ENCODE measurements at places on chromosomes 3 and 15.

GRCh38 chr3:111369958-111370357 lies 172.0 kb upstream of the CD96 start:
- DNase-seq = no peak

GRCh38 chr3:70933105-70933810 lies 620.8 kb upstream of the MDFIC2 start:
- no peak for DNase-seq

- DNase-seq = no peak
Observed at GRCh38 chr15:79442911-79443310, 10.8 kb downstream of the MINAR1 start.

DNA sequence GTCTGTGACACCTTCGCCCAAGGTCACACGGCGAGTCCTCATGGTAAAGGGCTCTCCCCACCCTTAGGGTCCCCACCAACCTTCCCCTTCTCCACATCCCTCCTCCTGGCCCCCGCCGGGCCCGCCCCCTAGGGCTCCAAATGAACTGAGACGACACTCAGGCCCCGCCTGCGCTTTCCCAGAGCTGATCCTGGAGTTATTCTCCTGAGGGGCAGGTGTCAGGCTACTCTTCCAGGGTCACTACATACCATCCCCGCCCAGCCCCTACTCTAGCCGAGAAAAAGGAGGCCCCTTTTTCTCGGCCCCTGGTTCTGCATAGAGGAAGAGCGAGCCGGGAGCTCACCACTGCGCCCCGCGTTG lies 292 bp downstream of the USP4 start:
- no peak for DNase-seq

DNA sequence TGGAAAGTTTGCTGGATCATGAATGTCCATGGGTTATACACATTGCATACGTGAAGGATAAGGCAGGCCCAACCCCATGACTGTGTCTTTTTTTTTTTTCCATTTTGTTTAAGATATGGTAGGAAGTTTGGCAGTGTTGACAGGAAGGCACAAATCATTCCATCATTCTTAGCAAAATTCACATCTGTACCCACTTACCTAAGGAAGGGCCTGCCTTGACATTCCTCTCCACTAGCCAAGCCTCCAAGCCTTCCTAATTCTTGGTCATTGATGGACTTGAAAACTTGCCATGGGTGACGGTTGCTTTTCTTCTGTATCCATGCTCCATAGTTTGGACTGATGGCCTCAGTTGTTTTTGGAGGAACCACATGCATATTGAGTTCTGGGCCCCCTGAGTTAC lies 54.4 kb downstream of the ARNT2 start:
- no peak for DNase-seq

GRCh38 chr15:58058073-58058472 lies 7.4 kb downstream of the ALDH1A2 start:
- DNase-seq = no peak

GRCh38 chr15:48719668-48720067 lies 74.2 kb upstream of the FBN1 start:
- DNase-seq = no peak

- no peak for DNase-seq
Observed at GRCh38 chr3:175410251-175410650, 551.1 kb downstream of the NAALADL2 start.

- no peak for DNase-seq
Observed at GRCh38 chr3:42514876-42515275, 12.4 kb downstream of the VIPR1 start.

GRCh38 chr3:41405466-41405865 lies 206.2 kb downstream of the CTNNB1 start:
- DNase-seq = no peak

DNA sequence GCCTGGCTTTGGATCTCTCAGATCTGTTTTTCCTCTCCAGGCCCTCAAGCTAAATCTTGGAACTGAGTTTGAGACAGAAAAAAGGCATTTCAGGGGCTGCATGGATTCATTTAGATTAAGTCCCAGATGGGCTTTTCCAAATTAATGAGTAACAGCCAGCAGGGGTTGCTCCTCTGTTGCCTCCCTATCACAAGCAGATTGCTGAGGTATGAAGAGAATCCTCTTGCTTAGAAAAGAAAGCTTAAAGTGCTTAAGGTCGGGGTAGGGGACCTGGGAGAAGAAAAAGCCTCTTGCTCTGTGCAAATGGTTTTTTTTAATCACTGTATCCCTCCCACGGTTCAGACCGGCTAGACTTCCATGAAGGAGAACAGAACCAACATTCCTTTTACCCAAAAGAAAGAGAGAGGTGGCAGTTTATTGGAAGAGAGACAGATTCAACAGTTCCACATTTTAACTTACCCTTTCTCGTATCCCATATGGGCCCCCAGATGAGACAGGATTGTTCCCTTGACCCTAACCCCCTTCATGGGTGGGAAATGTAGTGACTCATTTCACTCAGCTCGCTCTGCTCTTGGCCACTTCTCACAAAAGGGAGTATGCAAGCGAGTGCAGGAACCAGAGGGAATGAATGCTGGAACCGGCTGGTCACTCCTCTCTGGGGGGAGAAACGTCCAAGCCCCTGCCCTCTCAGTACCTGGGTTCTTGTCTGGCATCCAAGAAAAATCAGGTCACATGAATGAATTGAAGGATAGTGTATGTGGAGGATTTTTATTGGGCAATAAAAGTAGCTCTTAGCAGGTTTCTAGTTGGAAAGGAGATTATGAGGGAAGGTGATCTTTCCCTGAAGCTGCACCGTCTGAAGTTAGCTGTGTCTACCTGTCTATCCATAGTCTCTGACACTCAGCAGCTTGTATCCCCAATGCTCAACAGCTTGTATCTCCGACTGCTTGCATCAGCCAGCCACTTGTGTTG lies 745.2 kb downstream of the SI start:
- no peak for DNase-seq

- DNase-seq = no peak
Observed at GRCh38 chr3:47065058-47065457, 85.6 kb downstream of the NBEAL2 start.

DNA sequence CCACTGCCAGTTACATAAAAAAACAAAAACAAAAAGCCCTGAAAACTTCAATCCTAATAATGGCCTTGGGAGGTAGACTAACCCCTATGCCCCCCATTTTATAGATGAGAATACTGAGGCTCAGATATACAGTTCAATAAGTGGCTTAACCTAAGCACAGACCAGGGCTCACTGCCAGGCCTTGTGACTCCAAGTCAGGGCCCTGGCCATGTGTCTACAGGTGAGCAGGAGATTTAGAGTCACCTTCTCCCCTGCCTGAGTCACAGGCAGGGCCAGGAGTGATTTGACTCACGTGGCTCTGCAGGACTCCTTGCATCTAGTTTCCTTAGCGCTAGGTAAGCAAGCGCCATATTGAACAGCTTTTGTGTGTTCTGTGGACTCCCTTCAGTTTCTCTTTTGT lies 98.6 kb upstream of the ETV5 start:
- no peak for DNase-seq

DNA sequence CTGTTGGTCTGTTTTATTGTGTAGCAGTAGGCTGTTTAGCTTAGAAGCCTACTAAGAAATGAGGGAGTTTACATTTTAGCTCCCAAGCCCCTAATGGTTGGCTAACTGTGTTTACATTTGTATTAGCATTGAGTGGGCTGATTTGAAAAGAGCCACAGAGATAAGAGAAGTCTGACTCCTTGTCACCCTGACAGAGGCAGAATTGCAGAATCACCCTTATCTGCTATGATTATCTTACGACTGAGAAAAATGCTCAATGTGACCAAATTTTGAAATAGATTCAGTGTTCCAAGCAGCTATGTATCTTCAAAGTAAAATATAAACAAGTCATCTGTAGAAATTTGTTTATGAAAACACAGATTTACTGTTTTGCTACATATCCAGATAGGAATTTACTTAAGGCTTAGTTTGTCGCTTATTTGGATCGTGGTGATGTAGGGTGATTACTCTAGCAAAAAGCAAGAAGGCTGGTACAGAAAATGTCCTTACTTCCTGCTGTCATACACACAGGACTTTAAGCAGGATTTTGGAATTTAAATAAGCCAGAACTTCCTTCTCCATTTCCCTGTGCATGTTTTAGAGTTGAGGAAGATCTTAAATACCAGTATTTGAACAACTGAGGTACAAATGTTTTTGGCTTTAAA lies 19.0 kb downstream of the SEMA6D start:
- DNase-seq = peak; percentile 52

DNA sequence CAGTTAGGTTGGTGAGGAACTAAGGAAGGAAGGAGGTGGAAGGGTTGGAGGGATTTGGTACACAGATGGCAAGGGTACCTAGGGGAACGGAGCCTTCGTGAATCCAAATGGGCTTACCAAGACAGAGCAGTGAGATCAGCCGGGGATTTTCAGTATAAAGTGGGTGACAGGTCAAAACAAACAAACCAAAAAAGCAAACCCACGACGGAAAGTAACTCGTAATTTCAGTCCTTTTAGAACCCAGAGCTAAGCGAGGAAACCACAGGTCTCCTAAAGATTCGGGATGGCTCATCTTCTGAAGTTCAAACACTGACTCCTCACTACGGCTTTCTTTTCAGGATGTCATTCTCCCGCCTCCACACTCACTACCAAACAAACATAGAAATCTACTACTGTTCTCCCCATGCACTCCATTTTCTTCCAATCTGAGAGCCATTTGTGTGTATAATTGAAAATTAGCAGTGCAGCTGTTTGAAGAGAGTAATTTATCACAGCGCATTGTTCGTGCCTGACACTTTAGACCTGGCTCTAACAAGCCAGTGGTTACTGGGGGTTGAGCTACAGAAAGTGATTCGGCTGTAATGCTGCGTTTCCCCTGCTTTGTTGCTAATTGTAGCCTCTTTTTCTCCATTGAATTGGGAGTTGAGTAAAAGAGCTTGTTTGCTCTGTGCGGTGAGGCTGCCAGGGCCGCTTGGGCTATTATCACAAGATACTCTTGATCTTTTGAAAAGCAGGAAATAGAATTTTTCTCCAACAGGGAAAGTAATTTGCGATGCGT lies 64.7 kb upstream of the CCDC39 start:
- peak; percentile 18 for DNase-seq

GRCh38 chr3:180284331-180285110 lies 247.8 kb upstream of the PEX5L start:
- no peak for DNase-seq

DNA sequence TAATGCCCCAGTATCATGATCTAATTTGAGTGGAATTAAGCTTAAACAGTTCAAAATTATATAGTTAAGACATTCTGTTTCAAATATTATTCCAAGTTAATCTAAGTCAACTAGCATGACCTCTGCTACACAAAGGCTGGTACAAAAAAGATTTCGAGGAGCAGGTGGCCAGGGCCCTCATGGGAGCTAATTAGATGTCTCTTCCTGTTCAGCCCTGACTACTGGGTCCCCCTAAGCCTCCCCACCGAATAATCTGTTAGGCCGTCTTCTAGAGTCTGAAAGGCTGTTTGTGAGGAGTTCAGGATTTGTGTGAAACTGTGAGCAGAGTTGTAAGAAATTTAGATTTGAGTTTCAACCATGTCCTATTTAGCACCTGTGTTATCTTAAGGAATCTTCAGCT lies 75.4 kb downstream of the PPM1L start:
- peak; percentile 29 for DNase-seq

DNA sequence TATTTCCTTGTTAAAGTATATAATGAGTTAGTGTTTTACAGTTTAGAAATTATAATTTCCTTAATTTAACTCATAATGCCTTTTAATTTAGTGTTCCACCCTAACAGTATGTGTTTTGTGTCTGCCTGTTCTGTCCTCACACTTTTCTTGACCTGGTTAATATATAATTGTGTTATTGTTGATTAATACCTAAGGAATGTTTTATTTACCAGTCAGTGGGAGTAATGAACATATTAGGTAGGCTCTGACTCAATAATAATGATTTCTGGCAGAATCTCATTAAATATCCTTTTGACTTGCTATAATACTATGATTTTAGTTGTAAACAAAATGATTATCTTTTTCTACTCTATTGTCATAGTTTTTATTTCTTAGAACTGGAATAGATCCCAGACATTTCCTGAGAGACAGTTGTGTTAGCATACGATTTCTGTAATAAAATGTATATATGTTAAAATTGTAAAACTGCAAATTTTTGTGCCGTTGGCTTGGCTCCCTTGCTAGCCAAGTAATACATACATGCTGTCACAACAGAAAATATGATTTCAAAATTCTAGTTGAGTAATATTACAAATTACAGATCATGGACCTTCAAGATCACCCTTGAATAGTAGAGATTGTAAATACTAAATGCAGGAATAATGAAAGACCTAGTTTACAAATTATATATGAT lies 51.9 kb downstream of the RASA2 start:
- DNase-seq = no peak

DNA sequence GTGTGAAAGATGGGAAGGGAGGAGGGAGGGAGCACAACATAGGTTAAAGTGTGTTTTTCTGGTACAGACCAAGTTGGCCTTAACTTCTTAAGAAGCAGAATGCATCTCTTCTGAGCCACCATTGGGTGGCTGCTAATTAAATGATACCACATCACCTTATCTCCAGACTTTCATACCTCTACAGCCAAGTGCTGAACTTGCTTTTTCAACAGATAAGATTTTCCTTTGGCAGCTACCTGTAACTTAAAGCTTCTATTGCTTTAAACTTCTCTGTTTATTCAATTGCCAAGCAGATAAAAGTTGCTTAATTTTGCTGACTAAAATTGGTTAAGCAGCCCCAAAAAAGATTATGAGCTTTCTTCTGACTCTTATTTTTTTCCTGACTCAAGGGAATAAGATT lies 292.4 kb upstream of the SGO1 start:
- DNase-seq = no peak

DNA sequence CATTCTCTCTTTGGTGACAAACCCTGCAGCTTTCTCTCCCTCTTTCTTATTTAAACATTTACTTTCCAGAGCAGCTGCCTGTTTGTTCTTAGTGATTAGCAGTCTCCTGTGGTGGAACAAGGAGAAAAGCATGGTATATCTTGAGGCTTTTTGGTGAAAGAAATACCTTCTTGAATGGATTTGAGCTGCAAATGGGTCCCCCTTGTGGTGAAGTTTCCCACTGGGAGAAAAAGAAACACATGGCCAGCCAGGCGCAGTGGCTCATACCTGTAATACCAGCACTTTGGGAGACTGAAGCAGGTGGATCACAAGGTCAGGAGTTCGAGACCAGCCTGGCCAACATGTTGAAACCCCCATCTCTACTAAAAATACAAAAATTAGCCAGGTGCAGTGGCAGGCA lies 48.3 kb upstream of the ACP3 start:
- DNase-seq = no peak

DNA sequence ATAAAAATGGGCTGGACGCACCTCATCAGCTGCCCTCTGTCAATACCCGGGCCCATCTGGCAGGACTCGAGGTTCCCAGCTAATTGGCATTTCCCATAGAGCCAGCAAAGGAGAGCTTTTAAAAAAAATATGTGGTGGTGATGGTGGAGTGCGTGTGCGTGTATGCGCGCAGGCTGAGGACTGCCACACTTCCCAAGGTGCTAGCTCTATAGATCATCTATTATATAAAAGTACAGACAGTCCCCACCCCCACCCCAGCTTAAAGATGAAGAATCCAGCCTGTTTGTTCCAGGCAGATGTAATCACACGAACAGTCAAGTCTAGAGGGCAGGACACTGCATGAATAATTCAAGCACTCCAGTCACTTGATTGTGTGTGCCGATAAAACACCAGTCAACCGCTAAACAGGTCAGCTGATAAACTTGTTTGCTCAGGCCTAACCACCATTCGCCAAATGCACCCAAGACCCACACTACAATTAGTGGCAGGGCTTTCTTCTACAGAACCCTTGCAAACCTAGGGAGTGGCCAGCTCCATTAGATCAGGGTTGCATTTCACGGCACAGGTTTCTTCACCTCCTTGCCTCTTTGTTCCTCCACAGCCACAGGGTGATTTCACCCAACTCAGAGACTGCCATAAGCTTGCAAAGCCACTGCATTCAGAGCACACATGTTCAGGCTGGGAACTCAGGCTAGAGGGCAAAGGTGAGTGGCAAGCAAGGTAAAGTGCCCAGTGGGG lies 5.8 kb downstream of the TLE3 start:
- peak; percentile 92 for DNase-seq
